Stimulated activated CD4-positive, alpha-beta T cell treated with anti-CD3 and anti-CD28 coated beads, TNF-alpha, amount 100 ng/mL, for 48 hours (primary cell): ENCODE measurements at places on chromosomes 16 and 17.
A peak's percentile ranks its signal among the peaks of the same experiment; 100 is the strongest.

GRCh38 chr16:4244254-4245076 lies 2.6 kb upstream of the SRL start:
- DNase-seq: no peak

DNA sequence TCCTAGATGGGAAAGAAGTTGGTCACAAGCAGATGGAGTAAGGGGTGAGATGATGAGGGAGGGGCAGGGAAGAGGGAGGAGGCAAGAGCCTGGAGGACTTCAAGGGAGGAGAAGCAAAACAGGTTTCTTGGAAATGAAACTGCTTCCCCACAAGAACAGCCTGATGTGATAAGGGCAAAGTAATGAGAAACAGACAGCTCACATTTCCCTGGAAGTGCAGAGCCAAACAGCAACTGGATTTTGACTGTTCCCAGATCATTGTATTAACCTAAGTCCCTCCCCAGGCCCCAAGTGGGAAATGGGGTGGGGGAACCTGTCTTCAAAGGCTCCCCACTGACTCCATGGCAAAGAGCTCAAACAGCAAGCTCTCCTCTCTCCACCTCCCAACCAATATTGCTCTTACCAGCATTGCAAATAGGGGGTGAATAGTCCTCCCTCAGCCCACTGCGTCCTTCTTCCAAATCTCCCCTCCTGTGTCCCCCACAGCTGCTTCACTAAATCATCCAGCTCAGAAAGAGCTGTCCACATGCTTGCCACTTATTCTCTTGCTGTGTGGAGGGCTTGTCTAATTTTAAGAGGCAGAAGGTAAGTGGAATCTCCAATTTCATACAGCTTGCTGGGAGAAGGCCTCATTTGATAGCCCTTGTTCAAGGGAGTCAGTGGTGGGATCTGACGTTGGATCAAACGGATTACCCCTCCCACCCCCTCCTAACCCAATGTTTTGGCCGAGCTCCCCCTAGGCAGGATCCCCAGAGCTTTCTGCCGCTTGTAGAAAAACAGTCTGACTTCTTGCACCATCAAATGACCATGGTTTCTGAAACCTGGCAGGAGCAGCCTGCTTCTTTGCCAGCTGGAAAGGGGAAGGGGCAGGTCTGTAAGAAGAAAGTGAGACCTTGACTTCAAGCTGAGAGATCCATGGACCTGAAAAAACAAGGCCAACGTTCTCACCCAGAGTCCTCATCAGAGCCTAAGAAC lies 56.3 kb upstream of the SMIM36 start:
- DNase-seq: no peak

DNA sequence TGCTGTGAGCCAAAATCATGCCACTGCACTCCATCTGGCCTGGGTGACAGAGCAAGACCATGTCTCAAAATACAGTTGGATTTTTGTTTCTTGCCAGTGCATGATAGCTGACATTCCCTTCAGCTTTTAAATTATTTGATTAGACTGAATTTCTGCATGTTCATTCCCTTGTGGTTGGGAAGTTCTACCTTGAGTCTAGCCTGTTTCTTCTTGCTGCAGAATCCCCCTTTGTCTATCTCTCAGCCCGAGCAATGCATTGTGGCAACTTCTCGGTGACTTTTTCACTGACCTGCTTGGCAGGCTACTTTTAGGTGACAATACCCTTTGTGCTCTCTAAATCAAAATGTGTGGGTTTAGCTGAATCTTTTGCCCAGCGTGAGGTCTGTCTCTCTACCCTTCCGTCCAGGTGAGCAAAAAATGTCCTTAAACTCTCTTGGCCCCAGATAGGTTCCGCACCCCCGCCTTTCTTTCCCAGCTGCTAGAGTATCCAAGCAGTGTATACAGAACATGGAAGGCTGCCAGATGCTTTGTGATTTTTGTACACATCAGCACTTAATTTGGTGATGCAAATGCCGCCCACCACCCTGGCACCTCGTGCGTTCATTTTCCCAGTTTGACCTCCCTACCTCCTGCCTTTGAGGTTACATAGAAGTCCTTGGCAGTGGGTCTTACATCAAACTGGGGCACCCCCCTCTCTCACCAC lies 130.2 kb downstream of the ABCC6 start:
- DNase-seq: no peak

- no peak for DNase-seq
Measured at GRCh38 chr17:40064971-40065768, 2.4 kb downstream of the THRA start.

DNA sequence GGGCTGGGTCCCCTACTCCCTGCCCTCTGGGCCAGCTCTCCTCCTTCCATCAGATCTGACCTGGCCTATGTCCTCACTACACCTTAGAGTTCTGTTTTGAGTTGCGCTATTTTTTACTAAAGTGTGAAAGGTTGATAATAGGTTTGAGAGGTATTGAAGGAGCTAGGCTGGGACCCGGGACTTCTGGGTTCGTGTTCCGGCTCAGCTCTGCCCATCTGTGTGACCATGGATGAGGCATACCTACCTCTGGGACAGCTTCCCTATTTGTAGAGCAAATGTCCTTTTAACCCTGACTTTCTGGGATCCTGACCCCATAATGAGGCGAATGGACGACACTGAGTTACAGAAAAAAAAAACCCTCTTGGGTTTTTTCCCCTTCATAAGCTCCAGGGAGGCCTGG lies 36.0 kb downstream of the IL21R start:
- DNase-seq: no peak

DNA sequence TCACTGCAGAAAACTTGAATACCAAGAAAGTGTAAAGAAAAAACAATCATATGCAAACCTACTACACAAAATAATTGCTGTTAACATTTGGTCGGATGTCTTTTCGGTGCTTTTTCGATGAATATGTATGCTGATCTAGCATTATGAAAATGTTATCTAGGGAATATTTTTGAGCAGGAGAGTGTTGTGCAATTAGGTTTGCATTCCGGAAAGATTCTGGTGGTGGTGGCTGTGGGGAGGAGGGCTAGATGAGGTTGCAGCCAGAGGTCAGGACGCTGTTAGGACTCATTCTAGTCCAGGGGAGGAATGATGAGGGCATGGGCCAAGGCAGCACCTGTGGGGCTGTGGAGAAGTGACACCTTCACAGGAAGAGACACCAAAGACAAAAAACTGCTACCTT lies 258.0 kb upstream of the ASIC2 start:
- DNase-seq: no peak

DNA sequence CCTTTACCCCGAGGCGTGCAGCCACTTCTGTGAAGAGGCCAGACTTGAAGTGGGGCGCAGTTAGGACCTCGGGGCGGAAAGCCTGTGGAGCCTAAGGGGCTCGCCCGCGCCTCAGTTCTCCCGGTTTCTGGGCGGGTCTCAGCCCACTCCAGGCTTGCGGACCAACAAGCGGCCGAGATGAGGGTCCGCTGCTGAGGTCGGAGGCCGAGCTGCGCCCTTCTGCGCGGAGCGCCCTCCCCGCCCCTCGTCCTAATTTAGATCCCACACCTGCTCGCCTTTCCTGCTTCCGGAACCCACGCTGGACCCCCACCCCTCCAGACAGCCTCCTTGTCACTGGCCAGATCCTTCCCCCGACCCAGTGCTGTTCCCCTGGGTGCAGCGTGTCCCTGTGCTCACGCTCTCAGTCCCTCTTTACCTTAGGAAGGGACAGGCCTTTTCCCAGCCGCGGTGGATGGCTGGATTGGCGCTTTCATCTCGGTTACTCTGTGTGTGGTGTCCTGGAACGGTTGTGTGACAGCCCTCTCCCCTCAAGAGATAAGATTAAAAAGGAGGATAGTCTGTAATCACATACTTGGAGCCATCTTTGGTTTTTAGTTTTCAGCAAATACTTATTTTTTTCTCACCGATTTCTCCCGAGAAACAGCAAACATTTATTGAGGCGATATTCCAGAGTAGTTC lies 933 bp upstream of the ATXN7L3 start:
- no peak for DNase-seq

DNA sequence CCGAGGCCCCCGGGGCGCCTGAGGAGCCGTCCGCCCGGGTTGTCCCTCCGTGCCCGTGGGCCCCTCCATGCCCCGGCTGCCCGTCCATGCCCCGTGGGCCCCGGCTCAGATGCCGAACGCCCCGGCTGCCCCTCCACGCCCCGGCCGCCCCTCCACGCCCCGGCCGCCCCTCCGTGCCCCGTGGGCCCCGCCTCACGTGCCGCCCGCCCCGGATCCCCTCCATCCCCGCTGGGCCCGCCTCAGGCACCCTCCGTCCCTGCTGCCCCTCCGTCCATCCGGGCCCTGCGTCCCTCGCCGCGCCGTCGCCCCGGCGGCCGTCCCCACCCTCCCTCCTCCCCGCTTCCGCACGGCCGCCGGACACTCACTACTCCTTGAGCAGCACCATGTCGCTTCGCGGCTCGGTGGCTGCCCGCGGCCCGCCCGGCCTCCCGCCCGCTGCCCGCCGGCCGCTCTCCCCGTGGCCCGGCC lies 382 bp downstream of the PITPNA start:
- DNase-seq: no peak

DNA sequence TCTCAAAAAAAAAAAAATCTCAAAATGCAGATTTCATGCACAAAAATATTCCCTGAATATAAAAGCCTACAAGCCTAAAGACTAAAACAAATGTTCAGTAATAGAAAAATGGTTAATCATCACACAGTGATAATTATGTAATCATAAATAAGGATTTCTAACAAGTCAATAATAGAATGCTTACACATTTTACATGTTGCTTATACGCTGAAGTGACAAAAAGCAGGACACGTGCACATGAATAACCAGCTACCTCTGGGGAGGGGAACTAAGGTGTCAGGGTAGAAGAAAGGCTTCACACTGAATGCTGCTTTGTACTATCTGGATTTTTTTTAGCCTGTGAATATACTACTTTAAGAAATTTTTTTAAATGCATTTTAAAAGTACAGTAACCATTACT lies 31.1 kb downstream of the HEATR6 start:
- DNase-seq: no peak

DNA sequence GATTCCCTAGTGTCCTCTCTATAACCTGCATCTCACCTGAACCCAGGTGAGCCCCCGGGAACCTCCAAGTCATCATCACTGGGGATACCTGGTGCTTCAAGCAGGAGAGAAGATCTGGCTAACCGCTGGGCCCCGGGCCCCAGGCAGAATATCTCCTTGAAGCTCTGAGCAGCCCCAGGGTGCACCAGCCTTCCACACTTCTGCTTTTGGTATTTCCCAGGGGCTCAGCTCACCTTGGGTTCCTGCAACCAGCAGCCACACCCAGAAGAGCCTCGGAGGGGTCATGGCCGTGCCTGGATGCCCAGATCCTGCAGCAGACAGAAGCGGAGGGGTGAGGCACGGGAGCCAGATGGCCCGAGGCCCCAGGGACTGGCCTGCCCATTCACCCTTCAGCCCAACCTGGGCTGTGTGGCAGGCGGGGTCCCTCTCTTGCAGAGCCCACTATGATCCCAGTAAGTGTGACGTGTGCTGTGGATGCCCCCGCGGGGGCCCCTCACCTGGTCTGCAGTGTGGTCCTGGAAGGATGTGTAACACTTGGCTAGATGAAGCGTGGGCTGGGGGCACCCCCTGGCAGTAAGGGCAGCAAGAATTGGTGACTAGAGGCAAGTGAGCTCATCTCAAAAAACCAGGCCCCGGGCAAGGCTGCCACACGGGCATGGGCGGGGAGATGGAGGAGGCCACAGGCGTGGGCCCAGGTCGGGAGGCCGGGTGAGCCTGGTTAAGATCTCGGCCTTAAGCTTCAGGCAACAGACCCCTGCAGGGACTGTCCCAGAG lies 2.6 kb downstream of the LGALS3BP start:
- no peak for DNase-seq

GRCh38 chr16:30570636-30571444 lies 674 bp downstream of the ZNF688 start:
- no peak for DNase-seq

- DNase-seq: no peak
Measured at GRCh38 chr17:4082136-4082924, 60.5 kb downstream of the ZZEF1 start.

DNA sequence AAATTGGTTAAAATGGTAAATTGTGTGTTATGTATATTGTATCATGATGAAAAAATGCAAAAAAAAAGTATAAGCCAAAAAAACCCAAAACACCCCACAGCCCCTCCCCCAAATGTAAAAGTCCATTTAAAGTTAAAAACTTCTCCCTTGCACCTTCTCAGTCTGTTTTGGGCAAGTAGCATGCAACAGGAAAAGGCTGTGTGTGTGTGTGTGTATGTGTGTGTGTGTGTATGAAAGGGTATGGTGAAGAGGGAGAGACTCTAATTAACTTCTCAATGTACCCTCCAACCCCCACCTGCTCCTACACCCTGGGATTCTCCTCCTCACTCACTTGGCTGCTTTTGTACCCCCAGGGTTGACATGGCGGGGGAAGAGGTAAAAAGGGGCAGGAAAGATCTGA lies 9.2 kb upstream of the GGT6 start:
- no peak for DNase-seq

DNA sequence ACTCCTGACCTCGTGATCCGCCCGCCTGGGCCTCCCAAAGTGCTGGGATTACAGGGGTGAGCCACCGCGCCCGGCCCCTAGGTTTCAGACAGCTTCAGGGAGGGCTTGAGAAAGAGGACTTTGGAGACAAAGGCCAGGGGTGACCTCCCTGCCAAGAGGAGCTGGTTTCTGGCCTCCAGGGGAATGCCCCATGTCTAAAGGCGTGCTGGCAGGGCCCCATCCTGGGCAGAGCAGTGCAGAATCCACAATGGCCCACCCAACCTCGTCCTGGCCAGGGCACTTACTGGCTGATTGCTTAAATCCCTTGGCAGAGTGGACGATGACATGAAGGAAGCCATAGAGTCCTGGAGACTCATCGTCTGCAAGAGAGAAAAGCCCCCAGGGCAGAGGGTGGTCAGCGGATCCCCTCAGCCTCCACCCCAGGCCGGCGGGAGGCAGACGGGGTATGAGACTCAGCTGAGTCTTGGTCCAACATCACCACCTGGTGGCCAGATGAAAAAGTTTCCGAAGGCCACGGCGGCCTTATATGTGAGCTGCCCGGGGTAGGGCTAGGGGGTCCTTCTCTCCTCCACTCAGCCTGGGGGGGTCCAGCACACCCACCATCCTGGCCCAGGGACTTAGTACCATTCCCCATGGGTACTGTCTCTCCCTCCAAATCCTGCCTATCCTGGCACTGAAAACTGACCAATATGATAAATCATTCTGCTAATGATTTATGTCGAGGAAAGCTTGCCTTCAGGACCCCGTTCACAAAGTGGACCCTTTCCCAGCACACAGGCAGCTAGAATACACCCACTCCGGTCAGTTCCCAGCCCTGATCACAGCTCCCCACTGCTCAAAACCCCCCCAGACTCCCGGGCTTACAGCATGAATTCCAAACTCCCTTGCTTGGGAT lies 59.1 kb downstream of the TIMM22 start:
- peak; percentile 35 for DNase-seq

DNA sequence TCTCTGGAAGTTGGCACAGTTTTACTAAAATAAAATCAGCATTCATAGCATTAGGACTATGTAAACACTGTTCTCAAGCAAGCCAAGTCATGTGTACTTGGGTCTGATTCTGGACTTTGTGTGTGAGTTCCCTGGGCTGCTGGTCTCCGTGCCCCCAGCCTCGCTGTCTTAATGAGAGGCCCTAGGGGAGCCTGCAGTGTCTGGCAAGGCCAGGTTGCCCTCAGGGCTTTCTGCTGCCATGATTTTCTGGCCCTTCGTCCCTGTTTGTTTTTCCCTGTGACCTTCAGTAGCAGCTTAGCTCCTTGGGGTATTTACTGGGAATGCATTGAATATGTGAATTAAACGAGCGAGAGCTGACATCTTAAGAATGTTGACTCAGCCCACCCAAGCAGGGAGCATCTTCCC lies 161.8 kb downstream of the RPTOR start:
- no peak for DNase-seq
